ENCODE measurements at places on chromosomes 6 and 20. TPM values are rescaled to one million over a fixed set of nuclear protein-coding genes. Genes with fewer than 3 reads are reported as not detected.

Gene C6orf132
- total RNA-seq: 0.31 TPM

Gene TOX2
- total RNA-seq: 0.25 TPM

Gene GNMT
- not detected for total RNA-seq

Gene RNASET2
- 43.8 TPM for total RNA-seq

Gene OR2H2
- not detected for total RNA-seq
